Activated CD4-positive, alpha-beta T cell treated with anti-CD3 and anti-CD28 coated beads, Interleukin-2, amount 50 U/mL, for 24 hours (primary cell): ENCODE measurements at places on chromosomes 11 and 22.

DNA sequence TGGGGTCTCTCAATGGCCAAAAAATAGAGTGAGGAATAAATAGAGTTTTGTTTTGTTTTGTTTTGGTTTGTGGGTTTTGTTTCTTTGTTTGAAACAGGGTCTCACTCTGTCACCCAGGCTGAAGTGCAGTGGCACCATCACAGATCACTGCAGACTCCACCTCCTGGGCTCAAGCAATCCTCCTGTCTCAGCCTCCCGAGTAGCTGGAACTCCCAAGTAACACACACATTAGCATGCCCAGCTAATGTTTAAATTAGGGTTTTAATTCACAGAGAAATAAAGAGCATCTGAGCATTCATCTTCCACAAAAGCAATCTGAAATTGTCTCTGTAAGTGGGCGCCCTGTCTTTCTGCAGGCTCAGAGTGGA is 9.2 kb upstream of the IFITM3 start:
- no peak for DNase-seq

DNA sequence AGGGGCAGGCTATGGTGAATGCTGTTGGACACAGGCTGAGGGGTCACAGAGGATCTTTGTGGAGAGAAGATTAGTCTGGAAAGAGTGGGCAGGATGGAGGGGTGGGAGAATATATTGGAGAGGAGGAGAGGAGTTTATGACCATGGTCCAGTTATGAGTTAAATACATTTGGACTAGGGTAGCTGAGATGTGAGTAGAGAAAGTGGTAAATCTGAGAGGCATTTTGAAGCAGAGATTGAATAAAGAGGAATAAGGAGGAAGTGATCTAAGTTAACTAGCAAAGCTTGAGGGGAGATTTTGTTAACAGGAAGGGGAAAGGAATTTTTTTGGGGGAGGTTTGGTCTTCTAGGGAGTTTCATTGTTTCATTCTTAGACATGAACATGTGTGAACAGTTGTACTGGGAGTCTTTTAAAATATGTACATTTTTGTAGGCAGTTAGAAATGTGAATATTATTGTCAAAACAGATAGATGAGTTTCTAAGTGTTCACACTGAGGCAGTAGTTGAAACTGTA is 43.1 kb upstream of the EED start:
- DNase-seq, result no peak

DNA sequence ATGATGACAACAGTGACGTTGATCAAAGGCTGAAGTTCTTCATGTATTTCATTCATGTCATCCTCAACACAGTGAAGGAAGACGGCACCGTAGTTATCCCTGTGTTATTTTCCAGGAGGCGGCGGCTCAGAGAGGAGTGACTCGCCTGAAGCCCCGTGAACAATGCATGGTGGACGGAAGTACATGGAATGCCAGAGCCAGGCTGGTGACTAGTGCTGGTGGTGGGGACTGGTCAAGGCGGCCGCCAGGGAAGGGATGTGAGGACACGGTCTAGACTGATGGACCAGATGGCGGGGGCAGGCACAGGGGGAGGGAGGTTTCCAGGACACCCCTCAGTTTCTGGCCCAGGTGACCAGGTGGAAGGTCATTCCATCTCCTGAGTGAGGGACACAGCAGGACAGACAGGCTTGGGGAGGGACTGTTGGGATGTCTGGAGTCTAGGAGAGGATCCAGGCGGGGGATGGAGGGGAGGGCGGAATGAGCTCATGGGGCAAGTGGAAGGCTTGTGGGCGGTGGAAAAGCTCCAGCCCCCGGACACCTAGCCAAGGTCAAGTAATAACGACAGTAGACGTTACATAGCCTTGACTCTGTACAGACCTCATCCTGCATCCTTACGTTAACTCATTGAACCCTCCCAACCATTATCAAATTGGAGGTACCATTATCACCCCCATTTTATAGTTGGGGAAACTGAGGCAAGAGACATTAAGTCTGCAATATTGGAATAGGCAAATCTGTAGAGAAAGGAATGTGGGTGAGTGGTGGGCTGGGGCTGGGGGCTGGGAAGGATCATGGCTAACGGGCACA is 16.0 kb upstream of the PICK1 start:
- no peak for DNase-seq

DNA sequence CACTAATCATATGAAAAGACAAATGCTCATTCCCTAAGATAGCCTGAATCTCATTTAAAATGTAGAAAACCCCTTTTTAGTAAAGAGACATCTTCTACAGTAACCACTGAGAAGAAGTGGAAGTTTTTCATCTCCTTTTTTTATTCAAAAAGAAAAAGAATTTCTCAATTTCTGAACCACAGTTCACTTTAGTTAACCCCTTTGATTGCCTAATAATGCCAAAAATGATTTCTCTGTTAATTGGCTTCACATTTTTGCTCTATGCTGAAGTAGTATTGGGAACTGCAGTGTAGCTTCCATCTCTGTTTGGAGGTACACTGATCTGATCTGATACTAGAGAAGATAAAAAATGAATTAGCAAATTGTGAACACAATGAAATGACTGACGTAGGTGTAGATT is 58.3 kb downstream of the CD44 start:
- DNase-seq, result no peak

GRCh38 chr11:47044119-47044518 is 107.6 kb downstream of the CSTPP1 start:
- no peak for DNase-seq
